Stimulated activated CD4-positive, alpha-beta T cell treated with anti-CD3 and anti-CD28 coated beads, Interleukin-15, amount 100 ng/mL, for 1 hour (primary cell): ENCODE measurements at places on chromosomes 6 and 20.

- DNase-seq, result no peak
These were observed 259.3 kb upstream of the RIN2 start for GRCh38 chr20:19498756-19499155.

- DNase-seq, result no peak
These were observed 554.3 kb downstream of the CD109 start for GRCh38 chr6:74250161-74250818.

GRCh38 chr6:17415321-17415720 lies 21.9 kb downstream of the CAP2 start:
- DNase-seq, result no peak

GRCh38 chr6:31272436-31272835 lies 544 bp upstream of the HLA-C start:
- no peak for DNase-seq

GRCh38 chr20:366041-366718 lies 14.4 kb upstream of the TRIB3 start:
- DNase-seq, result no peak

GRCh38 chr6:145187491-145188206 lies 547.7 kb downstream of the EPM2A start:
- no peak for DNase-seq

GRCh38 chr6:36666826-36667591 lies 11.5 kb upstream of the CDKN1A start:
- no peak for DNase-seq

- no peak for DNase-seq
These were observed 223.2 kb upstream of the ECI2 start for GRCh38 chr6:4358414-4359107.

DNA sequence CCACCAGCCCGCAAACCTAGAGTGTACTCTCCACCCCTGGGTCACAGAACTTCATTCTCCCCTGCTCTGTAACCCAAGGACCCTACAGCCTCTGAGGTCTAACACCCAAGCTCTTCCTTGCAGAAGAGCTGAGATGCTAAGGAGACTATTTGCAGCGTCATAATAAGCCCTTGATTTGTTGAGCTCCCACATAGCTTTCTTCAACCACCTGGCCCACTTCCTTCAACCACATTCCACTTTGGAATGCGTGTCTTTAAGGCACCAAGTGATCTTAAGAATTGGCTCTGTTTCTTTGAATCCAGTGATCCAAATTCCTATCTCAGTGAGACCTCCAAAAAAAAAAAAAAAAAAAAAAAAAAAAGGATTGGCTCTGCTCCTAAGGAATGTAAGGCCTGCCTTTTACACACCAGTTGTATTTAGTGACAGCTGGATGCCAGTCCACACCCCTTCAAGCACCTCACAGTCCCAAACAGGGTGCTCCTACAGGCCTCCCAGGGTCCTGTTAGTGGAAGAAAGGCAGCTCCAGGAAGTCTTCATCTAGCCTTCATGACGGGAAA lies 106.2 kb downstream of the UBE3D start:
- no peak for DNase-seq

GRCh38 chr20:50190251-50191064 lies at the start of gene CEBPB:
CEBPB (plus strand) TSS chr20:50190830; CDS start chr20:50191034, 204 bp downstream.
- DNase-seq, result peak; percentile 76

DNA sequence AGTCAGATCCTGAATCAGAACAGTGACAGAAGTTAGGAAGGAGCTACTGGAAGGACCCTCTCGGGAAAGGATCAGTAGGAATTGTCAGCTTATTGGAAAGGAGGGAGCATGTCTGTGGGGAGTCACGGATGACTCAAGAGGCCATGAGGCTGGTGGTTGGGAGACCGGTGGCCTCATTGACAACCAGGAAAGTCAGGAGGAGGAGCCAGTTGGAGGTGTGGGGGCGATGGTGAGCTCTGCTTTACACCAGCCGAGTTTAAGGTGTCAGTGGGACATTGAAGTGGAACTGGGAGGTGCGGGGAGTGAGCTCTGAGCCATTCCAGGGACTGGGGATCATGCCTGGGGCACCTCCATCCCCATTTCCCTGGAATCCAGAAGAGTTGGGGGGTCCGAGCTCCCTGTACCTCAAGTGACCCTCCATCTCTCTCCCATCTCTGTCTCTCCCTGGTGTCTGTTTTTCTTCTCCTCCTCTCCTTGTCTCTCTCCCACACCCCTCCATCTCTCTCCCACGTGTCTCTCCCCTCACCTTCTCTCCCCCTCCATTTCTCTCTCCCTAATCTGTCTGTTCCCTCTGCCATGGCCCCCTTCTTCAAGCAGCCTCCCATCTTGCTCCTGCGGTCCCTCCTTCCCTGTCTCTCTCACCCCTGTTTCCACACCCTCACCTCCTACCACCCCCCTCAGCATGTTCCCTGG lies 14.3 kb upstream of the ZBTB9 start:
- DNase-seq, result no peak

- no peak for DNase-seq
These were observed 920 bp upstream of the RNF5 start for GRCh38 chr6:32177183-32177787.

GRCh38 chr6:47483853-47484546 lies 6.4 kb downstream of the CD2AP start:
- DNase-seq, result no peak

DNA sequence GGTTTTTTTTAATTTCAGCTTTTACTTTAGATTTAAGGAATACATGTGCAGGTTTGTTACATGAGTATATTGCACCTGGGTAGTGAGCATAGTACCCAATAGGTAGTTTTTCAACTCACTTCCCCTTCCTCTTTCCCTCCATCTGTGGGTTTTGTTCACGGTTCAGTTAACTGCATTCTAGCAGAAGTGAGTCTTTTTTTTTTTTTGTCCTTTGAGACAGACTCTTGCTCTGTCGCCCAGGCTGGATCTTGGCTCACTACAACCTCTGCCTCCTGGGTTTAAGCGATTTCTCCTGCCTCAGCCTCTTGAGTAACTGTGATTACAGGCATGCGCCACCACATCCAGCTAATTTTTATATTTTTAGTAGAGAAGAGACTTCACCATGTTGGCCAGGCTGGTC lies 8.7 kb downstream of the UBR2 start:
- DNase-seq, result no peak

GRCh38 chr6:142055219-142055618 lies 77.5 kb upstream of the GJE1 start:
- no peak for DNase-seq

- no peak for DNase-seq
These were observed 170.7 kb downstream of the SMOC2 start for GRCh38 chr6:168611691-168612090.

- no peak for DNase-seq
These were observed 62.4 kb downstream of the PTCHD4 start for GRCh38 chr6:48048451-48049146.

- no peak for DNase-seq
These were observed 27.8 kb downstream of the FGD2 start for GRCh38 chr6:37033255-37033654.

- peak; percentile 2 for DNase-seq
These were observed 181.6 kb upstream of the RGS17 start for GRCh38 chr6:153312634-153313033.

- DNase-seq, result no peak
These were observed 51.2 kb upstream of the LYRM2 start for GRCh38 chr6:89689732-89690131.

GRCh38 chr20:16043931-16044330 lies 529.3 kb downstream of the KIF16B start:
- no peak for DNase-seq

GRCh38 chr20:944774-945410 lies 28.8 kb upstream of the ANGPT4 start:
- DNase-seq, result no peak

GRCh38 chr6:95648636-95649035 lies 71.3 kb downstream of the MANEA start:
- DNase-seq, result no peak

DNA sequence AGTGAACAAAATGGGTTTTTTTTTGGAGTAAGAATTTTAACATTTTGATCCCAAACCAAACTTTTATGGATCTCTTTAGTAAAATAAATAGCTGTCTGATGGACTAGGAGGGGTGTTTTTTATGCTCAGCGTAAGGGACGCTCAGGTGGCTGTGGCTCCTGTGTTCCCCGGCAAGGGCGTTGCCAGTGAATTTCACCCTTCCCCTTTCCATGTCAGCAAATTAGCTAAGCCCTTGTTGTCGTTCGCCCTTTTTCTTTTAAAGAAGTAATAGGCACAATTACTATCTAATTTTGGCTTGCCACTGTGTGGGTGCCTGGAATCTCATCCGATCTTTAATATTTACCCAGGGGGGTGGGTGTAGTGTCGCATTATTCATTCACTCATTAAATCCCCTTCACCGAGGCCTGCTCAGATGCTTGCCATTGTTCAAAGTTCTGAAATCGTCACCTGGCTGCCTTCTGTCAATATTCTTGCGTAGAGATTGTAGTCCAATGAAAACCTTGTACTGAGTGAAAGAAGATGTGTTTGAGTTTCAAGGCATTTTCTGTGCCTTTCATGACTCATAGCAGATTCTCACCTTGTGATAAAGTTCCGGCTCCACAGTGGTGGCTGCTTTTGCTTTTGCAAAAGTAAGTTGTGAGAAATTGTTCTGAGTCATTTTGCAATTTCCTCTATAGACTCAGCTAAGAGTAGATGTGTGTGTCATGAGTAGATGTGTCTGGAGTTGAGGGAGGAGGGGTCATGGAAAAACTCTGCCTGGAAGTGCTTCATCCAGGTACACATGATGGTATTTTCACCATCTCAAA lies 40.0 kb upstream of the CLDN20 start:
- peak; percentile 9 for DNase-seq

GRCh38 chr6:129844118-129844891 lies 16.8 kb downstream of the TMEM244 start:
- no peak for DNase-seq

DNA sequence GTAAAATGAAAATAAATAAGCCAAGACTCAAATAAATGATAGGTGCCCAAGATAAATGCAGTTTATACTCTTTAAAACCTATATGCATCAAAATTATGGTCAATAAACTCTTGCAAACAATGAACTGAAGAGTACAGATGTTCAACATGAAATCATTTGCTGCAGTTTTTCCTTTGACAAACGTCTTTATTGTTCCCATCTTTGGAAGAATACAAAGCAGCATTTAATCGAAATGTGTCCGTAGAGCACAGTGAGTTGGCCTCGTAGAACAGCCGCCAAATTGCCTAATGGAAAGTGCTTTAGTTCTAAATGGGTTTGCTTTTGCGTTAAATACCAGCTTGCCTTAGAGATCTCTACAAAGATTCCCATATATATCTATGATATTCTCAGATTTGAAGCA lies 447.4 kb downstream of the PKHD1 start:
- DNase-seq, result no peak

GRCh38 chr20:14838663-14839628 lies 501.5 kb upstream of the FLRT3 start:
- no peak for DNase-seq

DNA sequence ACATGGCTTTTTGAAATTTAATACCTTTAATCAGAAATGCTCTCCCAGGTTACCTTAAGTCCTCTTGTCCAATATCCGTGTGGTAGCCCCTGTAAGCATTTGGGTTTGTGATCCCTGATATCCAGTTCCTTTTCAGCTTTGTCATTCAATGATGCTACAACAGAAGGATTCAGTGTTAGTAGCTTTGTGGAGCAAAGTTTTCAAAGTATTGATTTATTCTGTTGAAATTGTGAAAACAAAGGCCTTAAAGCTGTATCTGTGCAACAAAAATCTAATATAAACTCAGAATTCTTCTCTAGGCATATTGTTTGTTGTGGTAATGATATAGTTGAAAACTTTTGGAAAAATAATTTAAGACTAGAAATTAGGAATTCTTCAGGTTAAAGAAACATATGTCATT lies 91.9 kb downstream of the ADGRB3 start:
- no peak for DNase-seq

- DNase-seq, result no peak
These were observed 187.5 kb downstream of the BACH2 start for GRCh38 chr6:90109141-90109540.

GRCh38 chr6:168968228-168968627 lies 285.4 kb downstream of the THBS2 start:
- DNase-seq, result no peak

DNA sequence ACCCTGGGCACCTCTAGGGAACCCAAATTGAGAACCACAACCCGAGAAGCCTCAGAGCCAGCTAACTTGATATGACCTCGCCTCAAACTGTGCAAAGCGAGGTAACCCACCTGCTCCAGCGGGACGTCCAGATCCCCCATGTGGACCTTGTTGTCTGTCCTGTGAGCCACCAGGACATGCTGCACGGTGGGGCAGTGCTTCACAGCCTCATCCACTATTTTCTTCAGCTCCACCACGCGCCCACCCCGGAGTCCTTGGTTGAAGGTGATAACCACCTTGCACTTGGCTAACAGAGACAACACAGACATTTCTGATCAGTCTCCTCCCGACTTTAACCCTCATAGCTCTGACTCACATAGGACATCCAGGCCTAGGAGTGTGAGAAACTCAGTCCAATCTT lies 30.8 kb upstream of the APMAP start:
- no peak for DNase-seq

- no peak for DNase-seq
These were observed 585.3 kb upstream of the FLRT3 start for GRCh38 chr20:14922503-14923267.

DNA sequence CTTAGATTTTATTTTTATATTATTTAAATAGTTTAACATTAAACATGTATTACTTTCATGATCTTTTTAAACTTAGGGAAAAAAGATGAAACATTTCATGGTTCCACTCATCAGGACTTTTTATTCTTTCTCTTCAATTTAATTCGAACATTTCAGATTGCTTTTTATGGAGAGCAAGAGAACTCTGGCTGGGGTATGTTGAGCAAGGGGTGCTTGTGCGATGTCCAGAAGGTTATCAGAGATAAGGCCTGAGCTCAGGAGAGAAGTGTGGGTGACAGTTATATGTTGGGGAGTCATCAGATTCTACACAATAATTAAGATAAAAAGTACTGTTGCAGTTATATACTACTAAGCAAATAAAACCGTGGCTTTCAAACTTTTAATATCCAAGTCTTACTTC lies 37.5 kb downstream of the FKBP5 start:
- no peak for DNase-seq

DNA sequence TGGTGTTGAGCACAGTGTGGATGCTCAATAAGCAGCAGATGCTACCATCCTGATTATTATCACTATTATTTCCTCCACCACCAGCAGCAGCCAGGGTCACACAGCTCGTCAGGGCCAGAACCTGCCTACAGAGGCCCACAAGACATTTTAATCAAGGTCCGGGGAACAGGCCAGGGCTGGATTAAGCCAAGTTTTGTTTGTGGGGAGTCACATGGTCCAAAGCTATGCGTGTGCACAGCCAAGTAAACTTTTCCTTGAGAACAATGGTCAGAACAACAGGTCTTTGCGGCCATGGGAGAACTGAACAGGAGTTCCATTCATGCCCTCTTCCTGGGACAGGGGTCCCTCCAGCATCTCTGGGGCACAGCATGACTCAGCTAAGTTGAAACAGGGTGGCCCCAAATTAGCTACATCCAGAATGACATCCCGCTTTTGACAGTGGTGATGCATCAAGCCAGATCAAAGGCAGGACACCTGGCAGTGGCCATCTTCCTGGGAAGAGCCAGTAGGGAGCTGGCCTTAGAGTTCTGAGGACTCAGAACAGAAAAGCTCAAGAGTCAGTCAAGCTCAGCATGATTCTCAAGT lies 11.7 kb downstream of the SNTA1 start:
- DNase-seq, result no peak
